ENCODE measurements at places on chromosomes 6 and 20.

DNA sequence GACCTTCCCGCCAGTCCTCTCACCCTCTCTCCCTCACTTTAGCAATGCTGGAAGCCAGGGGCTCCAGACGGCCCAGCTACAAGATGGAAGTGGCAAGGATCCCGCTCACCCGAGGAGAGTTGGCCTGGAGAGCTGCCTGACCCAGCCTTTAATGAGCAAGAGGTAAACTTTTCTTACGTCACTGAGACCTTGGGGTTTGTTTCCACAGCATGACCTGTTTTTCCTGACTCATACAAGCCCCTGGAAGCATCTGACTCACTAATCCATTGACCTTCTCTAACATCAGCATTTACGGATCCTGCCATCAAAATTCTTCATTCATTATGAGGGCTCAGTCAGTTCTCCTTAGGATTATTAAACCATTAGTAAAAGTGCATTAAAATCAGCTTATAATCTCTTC is 120.4 kb downstream of the MYLK4 start:
- DNase-seq: peak; percentile 71

- DNase-seq: no peak
Measured at GRCh38 chr20:62949153-62949821, 3.2 kb upstream of the SLC17A9 start.

DNA sequence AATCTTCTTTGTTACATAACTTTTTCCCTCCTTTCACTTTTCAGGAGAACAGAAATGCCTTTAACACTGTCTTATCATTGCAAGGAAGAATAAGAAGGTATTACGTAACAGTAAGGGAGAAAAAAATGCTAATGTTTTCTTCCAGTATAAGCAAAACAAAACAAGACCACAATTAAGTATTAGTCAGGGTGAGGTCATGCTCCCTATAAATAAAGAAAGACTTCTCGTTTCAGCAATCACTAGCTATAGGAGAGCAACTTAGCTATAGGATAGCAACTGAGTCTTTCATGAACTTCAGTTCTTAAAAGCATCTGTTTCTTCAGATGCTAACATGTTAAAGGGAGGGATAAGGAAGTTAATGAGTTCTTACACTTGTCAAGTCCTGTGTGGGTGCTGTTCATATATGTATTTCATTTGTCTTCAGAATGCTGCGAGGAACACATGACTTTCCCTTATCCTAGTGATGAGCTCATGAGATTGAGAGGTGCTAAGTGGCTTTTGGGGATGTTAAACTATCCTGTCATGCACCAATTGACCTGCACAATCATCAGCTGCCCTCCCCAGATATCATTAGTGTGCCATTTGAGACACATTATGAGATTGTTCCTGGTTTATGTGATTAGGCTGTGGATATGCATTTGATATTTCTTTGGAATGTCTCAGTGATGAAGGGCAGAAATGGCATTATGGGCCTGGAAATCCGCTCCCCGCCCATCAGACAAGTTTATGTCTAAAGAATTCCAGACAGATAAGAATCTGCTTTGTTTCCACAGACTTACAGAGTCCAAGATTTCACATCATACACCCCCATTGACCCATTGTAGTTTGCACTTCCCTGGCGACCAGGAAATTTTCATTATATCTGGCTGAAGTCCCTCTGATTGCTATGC is 37.5 kb downstream of the LAMA4 start:
- peak; percentile 86 for DNase-seq

- DNase-seq: no peak
Measured at GRCh38 chr6:69390125-69390524, 406.7 kb downstream of the LMBRD1 start.

GRCh38 chr6:54244430-54244829 is 63.8 kb upstream of the TINAG start:
- peak; percentile 33 for DNase-seq

- DNase-seq: peak; percentile 39
Measured at GRCh38 chr20:62104791-62105345, 17.4 kb upstream of the LSM14B start.

- no peak for DNase-seq
Measured at GRCh38 chr6:7189101-7189758, 81.5 kb downstream of the RREB1 start.

DNA sequence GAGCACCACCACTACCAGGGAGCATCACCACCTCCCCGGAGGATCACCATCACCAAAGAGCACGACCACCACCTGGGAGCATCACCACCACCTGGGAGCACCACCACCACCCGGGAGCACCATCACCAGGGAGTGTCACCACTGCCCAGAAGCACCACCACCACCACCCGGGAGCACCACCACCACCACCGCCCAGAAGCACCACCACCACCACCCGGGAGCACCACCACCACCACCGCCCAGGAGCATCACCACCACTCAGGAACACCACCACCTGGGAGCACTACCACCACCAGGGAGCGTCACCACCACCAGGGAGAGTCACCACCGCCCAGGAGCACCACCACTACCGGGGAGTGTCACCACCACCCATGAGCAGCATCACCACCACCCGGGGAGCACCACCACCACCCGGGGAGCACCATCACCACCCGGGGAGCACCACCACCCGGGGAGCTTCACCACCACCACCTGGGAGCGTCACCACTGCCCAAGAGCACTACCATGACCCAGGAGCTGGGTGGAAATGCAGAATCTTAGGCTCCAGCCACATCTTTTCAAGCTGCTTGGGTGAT is 237.3 kb downstream of the SOD2 start:
- no peak for DNase-seq

- DNase-seq: no peak
Measured at GRCh38 chr6:20605061-20605460, 70.8 kb downstream of the CDKAL1 start.

- peak; percentile 89 for DNase-seq
Measured at GRCh38 chr6:151068761-151069312, 170.9 kb upstream of the AKAP12 start.

- DNase-seq: no peak
Measured at GRCh38 chr6:39231521-39232243, 2.4 kb upstream of the KCNK5 start.

DNA sequence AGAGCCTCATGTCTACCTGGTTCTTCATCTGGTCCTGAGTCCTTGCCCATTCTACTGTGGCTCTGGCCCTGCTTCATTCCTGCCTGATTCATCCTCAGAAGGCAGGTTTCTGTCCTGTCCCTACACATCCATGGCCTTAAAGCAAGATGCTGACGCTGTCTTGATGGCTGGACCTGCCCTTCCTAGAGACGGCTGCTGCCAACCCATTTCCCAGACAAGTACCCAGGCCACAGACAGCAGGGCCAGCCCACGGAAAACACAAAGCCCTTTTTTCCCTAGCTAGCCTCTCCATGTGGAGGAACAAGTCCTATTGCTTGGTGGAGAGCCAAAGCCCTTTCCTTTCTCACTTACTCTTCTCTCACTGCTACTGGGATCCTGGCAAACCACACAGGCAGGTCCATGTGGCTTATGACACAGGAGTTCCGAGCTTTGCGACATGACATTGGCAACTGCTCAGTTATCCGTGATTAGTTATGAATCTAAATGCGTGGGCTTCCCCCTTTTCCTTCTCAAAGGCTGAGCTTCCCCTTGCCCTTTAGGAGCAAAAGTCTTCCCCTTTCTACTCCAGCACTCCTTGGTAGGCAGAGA is 72.9 kb downstream of the SLC22A3 start:
- no peak for DNase-seq

DNA sequence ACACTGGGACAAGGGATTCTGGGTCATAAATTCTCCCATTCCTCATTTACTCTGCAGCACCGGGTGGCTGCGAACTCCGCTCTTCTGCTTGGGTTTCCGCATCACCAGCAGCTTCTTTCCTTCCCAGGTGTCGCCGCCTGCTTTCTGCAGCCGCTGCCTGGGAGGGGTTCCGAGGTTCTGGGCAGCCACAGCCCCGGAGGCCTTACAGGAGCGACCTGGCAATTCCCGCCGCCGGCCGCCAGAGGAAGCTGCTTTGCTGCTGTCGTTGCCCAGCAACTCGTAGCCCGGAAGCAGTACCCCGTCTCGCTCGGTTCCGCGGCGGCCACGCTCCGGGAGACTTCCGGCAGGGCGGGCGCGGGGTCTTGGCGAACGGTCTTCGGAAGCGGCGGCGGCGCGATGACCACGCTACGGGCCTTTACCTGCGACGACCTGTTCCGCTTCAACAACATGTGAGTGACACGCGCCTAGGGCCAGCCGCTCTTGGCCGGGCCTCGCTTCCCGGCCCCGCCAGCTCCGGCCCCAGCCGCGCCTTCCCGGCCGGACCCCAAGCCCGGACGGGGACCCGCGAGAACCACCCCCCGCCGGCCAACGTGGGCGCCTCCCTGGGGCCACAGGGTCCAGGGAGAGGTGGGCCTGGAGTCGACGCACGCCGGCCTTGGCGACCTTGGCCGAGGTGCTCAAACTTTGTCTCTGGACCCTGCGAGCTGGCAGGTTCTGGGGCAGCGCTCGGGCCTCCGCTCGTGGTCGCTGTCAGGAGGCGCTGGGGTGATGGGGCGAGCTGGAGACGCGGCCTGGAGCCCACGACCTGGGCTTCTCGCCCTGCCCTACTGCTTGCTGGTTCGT is at the start of gene NAA20:
TSS of gene NAA20 (plus strand) at position 362 of the 843 bp plus-strand sequence. CDS start at position 397, 35 bp downstream.
- peak; percentile 91 for DNase-seq

GRCh38 chr6:144888621-144889020 is 603.5 kb downstream of the UTRN start:
- DNase-seq: no peak

DNA sequence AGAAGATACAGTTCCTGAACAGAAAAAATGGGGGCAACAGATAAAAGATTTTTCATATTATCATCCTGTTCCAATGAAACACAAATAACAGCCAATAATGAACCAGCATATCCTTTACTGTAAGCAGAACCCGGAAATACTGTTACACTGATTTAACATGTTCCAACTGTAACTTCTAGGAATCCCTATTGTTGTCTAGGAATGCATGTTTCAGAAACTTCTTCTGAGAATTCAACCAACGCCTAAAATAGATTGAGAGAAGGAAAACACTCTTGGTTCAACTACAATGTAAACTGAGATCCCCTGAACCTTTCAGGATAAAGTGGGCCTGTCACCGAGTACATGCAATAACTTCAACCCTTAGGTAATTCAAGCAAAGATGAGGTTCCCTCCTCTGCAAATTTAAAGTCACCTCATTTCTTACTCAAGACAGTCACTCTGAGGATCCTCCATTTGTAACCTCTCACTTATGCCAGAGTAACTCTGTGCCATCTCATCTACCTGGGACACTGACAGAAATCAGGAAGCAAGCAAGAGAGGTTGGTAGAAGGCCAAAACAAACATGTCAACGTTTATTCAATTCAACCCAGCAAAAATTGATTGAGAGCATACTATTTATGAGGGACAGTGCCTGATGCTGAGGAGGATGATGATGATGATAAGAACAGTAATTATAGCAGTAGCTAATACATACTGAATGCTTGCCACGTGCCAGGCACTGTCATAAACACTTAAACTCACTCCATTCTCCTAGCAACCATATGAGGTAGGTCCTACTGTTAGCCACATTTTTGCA is 14.1 kb downstream of the UBE3D start:
- peak; percentile 13 for DNase-seq

DNA sequence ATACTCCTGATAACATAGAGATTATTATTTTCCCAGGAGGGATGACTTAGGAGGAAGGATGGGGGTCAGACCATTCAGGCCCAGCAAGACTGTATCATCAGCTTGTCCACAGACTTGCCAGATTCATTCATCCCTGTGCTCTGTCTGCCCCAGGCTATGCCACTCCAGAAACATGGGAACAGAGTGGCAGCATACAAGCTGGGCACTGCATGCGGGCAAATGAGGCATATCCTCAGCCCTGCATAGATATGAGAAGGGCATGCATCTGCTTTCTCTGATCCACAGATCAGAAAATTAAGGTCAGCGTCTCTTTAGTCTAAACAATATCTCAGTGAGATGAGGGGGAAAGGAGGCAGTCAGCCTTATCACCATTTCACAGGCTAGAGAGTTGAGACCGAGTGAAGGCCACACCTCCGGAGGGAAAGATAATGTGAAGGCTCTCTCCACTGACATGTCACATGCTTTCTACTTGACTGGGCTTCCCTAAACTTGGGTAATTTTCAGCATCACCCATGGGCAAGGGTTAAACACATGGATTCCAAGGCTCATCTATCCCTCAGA is 140.5 kb downstream of the TFAP2B start:
- DNase-seq: no peak

DNA sequence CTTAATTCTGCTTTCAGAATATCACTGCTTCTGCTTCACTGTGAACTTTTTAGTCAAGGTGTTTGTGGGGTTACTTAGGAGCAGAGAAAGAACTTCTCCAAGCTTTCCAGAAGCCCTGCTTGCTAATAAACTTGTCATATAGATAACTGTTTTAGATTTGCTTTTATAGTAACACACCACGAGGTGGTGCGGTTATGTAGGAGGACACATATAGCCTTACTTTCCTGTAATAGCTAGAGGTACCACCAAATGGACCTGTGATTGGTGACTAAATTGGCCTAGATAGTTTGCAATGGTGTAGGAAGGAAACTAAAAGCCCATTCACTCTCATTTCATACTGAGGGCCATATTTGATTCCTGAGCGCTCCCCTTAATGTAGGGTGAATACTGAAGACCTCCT is 52.3 kb upstream of the BCLAF1 start:
- no peak for DNase-seq

- DNase-seq: no peak
Measured at GRCh38 chr20:61924211-61924857, 141.3 kb downstream of the TAF4 start.

DNA sequence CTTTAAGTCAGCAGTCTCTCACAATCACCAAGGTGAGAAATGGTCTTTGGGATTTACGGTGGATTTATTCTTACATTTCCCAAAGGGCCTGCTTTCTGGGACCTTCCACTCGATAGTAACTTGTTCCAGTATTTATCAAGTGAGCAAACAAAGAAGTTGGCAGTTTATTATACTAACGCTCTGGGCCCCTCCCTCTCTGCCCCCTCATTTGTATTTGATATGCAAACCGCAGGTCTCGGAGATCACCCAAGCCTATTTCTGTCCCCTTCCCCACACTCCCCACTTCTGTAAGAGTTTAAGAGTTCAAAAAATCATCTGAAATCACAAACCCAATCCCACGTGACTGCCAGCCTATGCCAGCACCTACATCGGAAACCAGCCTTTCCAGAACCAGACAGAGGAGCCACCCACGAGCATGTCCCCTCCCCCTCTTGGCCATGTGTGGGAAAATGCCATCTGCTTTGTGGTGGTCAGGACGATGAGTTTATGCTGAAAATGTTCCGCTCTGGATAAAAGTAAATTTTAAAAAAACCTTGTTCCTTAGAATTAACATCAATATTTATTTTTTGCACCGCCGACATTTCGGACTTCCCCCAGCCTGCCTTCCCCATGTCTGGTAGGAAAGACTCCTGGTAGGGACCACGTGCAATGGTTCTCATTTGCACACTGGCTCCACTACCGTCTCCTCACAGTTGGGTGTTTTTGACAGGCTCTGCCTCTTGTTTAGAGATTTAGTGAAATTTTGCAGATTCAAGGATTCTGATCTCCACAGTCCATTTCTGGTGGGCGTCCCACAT is 281.0 kb downstream of the TFAP2C start:
- no peak for DNase-seq

GRCh38 chr6:129903082-129903481 is 42.0 kb upstream of the TMEM244 start:
- DNase-seq: no peak

DNA sequence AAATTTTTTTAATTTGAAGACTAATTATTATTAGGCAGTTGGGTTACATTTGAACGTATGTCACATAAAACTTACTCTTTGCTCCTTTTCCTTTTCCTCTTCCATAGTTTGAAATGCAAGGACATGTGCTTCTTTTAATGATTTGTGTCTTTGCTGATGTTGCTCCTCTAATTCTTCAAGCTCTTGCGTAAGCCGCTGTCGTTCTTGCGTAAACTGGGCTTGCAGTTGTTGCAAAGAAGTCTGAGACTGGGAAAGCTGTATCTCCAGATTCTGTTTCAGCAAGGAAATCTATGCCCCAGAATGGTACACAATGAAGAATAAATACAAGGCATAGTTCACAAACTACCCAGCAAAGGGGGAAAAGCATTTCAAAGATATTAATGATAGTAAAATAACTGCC is 45.1 kb upstream of the MCM9 start:
- DNase-seq: peak; percentile 36

All from AG10803 (cell line).